ENCODE measurements at places on chromosomes 3 and 15. TPM values are rescaled to one million over a fixed set of nuclear protein-coding genes. Genes with fewer than 3 reads are reported as not detected.

RFTN1 gene
- 3.3 TPM for total RNA-seq

ZNF654 gene
- total RNA-seq = 4.4 TPM

SACM1L gene
- 19.8 TPM for total RNA-seq

CFAP100 gene
- not detected for total RNA-seq

CHRFAM7A gene
- total RNA-seq = 4.9 TPM
